ENCODE measurements at places on chromosomes 4 and X.

DNA sequence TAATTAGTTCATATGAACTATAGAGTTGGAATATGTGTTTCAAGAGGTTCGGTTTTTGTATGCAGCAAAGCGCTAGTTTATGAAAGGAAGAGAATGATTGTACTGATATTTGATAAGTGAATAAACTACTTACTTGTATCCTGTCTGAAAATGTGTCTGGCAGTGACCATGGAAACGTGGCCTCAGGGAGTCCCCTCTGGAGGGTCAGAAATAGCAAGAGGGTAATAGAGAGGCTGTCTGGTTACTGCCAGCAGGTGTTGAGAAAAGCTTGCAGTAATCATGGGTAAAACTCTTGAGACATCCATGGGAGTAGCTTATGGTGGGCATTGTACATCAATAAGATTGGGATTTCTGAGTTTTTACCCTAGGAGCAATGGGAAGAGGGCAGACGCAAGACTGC, 77.1 kb downstream of the DCLK2 start:
- DNase-seq = no peak

DNA sequence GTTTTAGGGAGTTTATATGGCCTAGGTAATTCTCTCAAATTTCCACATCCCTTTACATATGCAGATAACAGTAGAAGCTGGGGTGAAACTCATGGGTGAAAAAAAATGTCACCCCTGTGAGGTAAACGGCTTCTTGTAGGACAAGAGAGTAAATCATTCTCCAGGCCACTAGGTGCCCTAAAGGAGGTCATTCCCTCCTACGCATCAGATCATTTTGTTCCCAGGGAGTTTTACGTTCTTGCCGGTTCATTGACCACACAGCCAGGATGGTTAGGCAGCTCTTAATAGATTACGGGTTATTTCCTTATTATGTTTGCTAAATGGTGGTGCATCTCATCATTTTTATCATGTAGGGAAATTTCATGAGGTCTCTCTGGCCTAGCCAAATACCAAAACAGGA, 225.8 kb upstream of the NOCT start:
- DNase-seq = no peak

DNA sequence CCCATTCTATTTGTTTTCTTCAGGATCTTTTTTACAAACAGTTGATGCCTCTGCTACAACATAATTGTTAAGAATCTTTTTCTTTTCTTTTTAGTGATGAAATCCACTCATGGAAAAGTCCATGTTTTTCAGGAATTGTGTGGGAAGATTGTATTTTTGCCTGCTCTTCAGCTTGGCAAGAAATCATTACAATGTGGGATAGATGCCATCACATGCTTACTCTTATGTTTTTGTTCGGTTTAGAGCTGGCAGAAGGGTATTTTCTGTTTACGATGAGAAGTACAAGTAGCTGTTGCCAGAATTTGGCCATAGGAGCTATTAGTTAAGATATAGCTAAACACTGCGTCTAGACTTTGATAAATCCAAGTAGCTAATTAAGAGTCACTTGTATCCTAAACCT, 2585.3 kb downstream of the ARAP2 start:
- no peak for DNase-seq

GRCh38 chr4:82998898-82999297, 11.7 kb downstream of the LIN54 start:
- DNase-seq = no peak

All from choroid plexus epithelial cell (primary cell).